ENCODE measurements at places on chromosomes 2 and 18. TPM values are rescaled to one million over a fixed set of nuclear protein-coding genes. Genes with fewer than 3 reads are reported as not detected.

DNA sequence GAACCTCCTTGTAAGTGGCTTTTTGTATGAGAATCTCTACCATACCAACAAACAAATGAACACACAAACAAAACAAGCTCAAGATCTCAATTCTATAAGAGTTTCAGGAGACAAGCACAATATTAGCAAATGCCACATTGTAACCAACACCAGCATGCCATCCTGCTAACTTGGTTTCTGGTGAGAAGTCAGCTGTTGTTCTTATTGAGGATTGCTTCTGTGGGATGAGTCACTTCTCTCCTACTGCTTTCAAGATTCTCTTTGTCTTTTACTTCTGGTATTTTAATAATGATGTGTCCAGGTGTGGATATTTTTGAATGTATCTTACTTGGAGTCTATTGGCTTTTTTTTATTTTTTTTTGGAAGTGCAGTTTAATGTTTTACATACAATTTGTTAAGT is 131.7 kb downstream of the BCL2L11 start:
- no peak for DNase-seq
- H3K27ac ChIP-seq: no peak overlapping the region
- no peaks in the 10 kb centered on the region for H3K4me1 ChIP-seq
- no peaks in the 10 kb centered on the region for H3K27me3 ChIP-seq
- H3K4me3 ChIP-seq: no peak overlapping the region

DNA sequence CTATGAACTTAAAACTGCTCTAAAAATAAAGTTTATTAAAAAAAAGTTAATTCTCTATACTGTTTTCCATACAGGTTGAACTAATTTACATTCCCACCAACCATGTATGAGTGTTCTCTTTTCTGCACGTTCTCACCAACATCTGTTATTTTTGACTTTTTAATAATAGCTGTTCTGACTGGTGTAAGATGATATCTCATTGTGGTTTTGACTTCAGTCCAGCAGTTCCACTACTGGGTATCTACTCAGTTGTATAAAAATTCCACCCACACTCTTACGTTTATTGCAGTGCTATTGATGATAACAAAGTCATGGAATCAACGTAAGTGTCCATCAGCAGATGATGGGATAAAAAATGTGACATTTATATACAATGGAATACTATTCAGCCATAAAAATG is 33.7 kb downstream of the SPAG16 start:
- no peak overlapping the region for H3K4me3 ChIP-seq
- H3K4me1 ChIP-seq: peaks cover 23% of the 10 kb centered on the region
- no peak overlapping the region for H3K27ac ChIP-seq
- DNase-seq: peak; percentile 43

- peaks cover 17% of the 10 kb centered on the region for H3K27me3 ChIP-seq
- no peak overlapping the region for H3K4me3 ChIP-seq
- peak; percentile 59 for DNase-seq
- no peaks in the 10 kb centered on the region for H3K36me3 ChIP-seq
- H3K4me1 ChIP-seq: 0 out of 2 replicates have a peak, but pooled peaks cover 9% of the 10 kb centered on the region
Observed at GRCh38 chr2:172239944-172240590, 137.4 kb upstream of the DLX2 start.

DNA sequence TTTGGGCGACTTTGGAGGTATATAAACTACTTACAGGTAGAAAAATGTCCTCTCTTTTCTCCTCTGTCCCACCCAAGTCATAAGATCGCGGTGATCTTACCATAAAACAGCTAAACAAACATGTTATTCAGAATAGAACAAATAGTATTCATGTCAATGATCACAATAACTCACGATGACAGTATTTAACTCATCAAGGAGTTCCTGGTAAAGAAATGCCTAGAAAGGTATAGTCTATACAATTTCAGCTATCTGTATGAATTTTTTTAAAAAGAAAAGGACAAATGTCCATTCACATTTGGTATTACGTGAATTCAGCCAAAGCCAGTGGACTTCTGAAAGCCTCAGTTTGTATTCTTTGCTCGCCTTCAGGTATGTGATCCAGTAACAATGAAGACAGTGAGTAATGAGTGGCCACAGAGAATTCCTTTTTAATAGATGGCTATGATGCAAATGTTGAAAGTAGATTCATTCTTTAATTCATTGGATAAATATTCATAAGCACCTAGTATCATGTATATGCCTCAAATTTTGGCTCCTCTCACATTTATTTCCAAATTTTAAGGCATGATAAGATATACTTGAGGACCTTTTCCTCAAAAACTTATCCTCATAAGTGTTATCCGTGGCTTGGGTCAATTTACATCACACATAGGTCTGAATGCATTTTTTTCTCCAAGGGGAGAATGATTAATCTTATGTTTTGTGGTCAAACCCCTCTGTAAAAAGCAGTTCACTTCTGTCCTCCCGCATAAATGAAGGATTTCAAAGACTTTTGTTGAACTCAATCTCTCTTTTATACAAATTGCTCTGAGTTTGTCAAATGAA is 20.3 kb downstream of the ABCB11 start:
- no peak for DNase-seq
- H3K4me1 ChIP-seq: peaks cover 6% of the 10 kb centered on the region
- H3K27ac ChIP-seq: no peak overlapping the region
- no peaks in the 10 kb centered on the region for H3K27me3 ChIP-seq
- no peaks in the 10 kb centered on the region for H3K36me3 ChIP-seq
- H3K4me3 ChIP-seq: no peak overlapping the region

DNA sequence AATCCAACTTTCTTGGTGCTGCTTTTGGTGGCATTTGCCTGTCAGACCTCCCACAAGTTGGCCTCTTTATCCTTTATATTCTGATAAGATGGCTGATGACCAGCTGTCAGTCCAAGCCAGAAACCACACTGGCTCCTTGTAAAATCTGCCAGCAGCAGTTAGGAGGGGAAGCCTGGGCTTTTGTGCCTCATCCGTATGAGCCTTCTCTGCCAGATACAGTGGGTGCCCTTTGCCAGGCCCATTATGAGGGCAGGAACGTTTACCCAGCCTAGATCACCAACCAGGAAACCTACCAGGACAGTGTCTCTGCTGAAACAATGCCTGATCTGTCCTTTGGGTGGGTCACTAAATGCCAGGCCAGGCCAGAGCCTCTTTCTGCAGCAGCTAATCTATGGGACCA is 202.9 kb upstream of the SP5 start:
- H3K27me3 ChIP-seq: no peaks in the 10 kb centered on the region
- H3K36me3 ChIP-seq: no peaks in the 10 kb centered on the region
- no peaks in the 10 kb centered on the region for H3K4me1 ChIP-seq
- DNase-seq: no peak

DNA sequence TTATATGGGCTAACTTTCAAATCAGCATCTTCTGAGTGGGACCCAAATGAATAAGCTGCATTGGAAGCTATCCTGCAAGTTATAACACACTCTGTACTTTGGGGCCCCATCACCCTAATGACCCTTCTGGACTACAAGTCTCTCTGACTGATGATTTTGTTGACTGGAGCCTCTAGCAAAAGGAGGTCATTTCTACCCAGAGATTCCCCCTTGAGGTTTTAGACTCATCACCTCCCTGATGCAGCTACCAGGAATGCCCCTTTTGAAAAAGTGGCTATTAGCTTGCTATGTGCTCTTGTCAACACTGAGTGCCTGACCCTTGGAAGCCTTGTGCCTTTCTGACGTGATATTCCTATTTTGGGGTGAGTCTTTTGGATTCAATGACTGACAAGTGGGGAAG is 54.5 kb upstream of the NEMP2 start:
- H3K4me1 ChIP-seq: no peaks in the 10 kb centered on the region
- no peaks in the 10 kb centered on the region for H3K27me3 ChIP-seq
- H3K4me3 ChIP-seq: no peak overlapping the region
- no peak overlapping the region for H3K27ac ChIP-seq
- DNase-seq: no peak

DNA sequence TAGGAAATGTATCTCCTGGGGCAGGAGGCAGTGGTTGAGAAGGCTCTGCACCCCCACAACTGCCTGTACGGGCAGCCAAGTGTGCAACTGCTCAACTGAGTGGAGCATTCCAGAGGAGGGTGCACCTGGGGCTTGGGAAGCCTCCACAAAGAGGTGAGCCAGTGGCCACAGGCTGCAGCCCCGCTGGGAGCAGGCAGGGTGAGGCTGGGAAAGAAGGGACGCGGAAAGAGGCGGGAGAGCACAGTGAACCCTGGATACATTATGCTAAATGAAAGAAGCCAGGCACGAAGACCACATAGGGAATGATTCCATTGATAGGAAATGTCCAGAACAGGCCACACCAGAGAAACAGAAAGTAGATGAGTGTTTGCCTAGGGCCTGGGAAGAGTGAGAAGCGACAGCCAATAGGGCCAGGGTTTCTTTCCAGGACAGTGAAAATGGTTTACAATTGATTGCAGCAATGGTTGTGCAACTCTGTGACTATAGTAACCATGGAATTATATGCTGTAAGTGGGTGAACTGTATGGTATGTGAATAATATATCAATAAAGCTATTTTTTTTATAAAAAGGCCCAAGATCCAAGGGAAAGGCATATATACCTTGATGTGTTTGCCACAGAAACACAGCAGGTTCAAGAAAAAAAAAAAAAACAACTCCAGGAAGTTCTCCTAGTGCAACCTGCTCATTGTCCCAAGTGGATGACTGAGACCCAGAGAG is 82.4 kb downstream of the DDX1 start:
- H3K4me1 ChIP-seq: no peaks in the 10 kb centered on the region
- no peak overlapping the region for H3K27ac ChIP-seq
- no peaks in the 10 kb centered on the region for H3K36me3 ChIP-seq
- H3K4me3 ChIP-seq: no peak overlapping the region

DNA sequence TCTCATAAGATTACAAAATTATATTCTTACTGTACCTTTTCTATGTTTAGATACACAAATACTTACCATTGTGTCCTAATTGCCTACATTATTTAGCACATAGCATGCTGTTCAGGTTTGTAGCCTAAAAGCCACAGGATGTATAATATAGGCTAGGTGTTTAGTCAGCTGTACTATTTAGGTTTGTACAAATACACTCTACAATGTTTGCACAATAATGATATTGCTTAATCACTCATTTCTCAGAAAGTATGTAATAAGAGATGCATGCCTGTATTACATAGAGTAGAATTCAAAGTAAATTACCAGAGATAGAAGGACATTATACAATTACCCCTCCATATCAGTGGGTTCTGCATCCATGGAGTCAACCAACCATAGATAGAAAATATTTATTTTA is 201.1 kb upstream of the COL3A1 start:
- no peaks in the 10 kb centered on the region for H3K27me3 ChIP-seq
- peaks cover 13% of the 10 kb centered on the region for H3K4me1 ChIP-seq
- no peaks in the 10 kb centered on the region for H3K36me3 ChIP-seq
- DNase-seq: peak; percentile 38
- H3K27ac ChIP-seq: no peak overlapping the region

Gene ITGB6
- total RNA-seq: not detected

Gene TMEFF2
- not detected for total RNA-seq

Gene CD207
- not detected for total RNA-seq

GRCh38 chr2:100130595-100131391 is 11.6 kb downstream of the AFF3 start:
- no peaks in the 10 kb centered on the region for H3K36me3 ChIP-seq
- H3K4me3 ChIP-seq: no peak overlapping the region
- H3K4me1 ChIP-seq: no peaks in the 10 kb centered on the region
- no peak overlapping the region for H3K27ac ChIP-seq
- DNase-seq: no peak

Gene SPHKAP
- total RNA-seq: 0.32 TPM

Gene TTN
- total RNA-seq: not detected

GRCh38 chr2:106065983-106066820 is 127.9 kb downstream of the UXS1 start:
- peaks cover 37% of the 10 kb centered on the region for H3K27me3 ChIP-seq
- no peak for DNase-seq
- no peaks in the 10 kb centered on the region for H3K4me1 ChIP-seq
- H3K4me3 ChIP-seq: no peak overlapping the region
- H3K27ac ChIP-seq: no peak overlapping the region

Gene RUFY4
- not detected for total RNA-seq

- H3K4me3 ChIP-seq: no peak overlapping the region
- no peaks in the 10 kb centered on the region for H3K36me3 ChIP-seq
- no peaks in the 10 kb centered on the region for H3K4me1 ChIP-seq
- peak; percentile 53 for DNase-seq
- H3K27me3 ChIP-seq: peaks cover 50% of the 10 kb centered on the region
Observed at GRCh38 chr2:64225491-64225890, 81.3 kb upstream of the PELI1 start.

GRCh38 chr2:99485824-99486223 is 4.0 kb downstream of the REV1 start:
- peaks cover 9% of the 10 kb centered on the region for H3K4me1 ChIP-seq
- H3K4me3 ChIP-seq: no peak overlapping the region
- no peak for DNase-seq
- H3K27me3 ChIP-seq: no peaks in the 10 kb centered on the region
- H3K36me3 ChIP-seq: no peaks in the 10 kb centered on the region
- H3K27ac ChIP-seq: no peak overlapping the region

Gene KATNAL2
- 9.6 TPM for total RNA-seq

- no peak for DNase-seq
- no peak overlapping the region for H3K27ac ChIP-seq
- H3K36me3 ChIP-seq: no peaks in the 10 kb centered on the region
- no peaks in the 10 kb centered on the region for H3K27me3 ChIP-seq
Observed at GRCh38 chr2:33765122-33765521, 166.0 kb upstream of the FAM98A start.

GRCh38 chr2:84781942-84782716 is 98.8 kb downstream of the TRABD2A start:
- H3K36me3 ChIP-seq: no peaks in the 10 kb centered on the region
- no peaks in the 10 kb centered on the region for H3K4me1 ChIP-seq
- H3K27me3 ChIP-seq: peaks cover 3% of the 10 kb centered on the region
- H3K4me3 ChIP-seq: no peak overlapping the region

GRCh38 chr2:26444236-26444635 is 33.7 kb downstream of the OTOF start:
- peaks cover 4% of the 10 kb centered on the region for H3K4me1 ChIP-seq
- H3K4me3 ChIP-seq: no peak overlapping the region
- no peak for DNase-seq
- no peaks in the 10 kb centered on the region for H3K36me3 ChIP-seq
- no peak overlapping the region for H3K27ac ChIP-seq

GRCh38 chr2:197270601-197271000 is 40.0 kb downstream of the ANKRD44 start:
- no peak for DNase-seq
- H3K27ac ChIP-seq: no peak overlapping the region
- H3K4me1 ChIP-seq: no peaks in the 10 kb centered on the region
- H3K36me3 ChIP-seq: no peaks in the 10 kb centered on the region

Measured in GM23248 (cell line).